ENCODE measurements at places on chromosomes 3 and 15. TPM values are rescaled to one million over a fixed set of nuclear protein-coding genes. Genes with fewer than 3 reads are reported as not detected.

MKRN2 gene
- polyA plus RNA-seq, result 58.1 TPM

DNA sequence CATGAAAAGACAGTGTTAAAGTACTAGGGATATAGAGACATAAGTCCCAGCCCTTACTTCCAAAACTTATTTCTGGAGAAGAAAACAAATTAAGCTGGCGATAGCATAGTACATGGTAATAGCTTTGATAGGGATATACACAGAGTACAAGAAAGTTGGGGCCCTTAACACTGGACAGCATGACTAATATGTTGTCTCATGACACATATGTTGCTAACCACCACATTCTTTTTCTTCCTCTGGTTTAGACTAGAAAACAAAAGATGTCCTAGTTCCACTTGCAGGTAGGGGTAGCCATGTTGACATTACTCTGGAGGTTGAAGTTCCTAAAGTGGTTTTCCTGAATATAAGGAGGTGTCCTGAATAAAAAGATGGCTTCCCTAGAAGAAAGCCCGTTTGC, 75.3 kb downstream of the RFX7 start:
- DNase-seq, result no peak

GUCA1C gene
- polyA plus RNA-seq, result not detected

ZBED2 gene
- 0.50 TPM for polyA plus RNA-seq

PARP15 gene
- polyA plus RNA-seq, result 9.4 TPM

PRSS50 gene
- not detected for polyA plus RNA-seq

TRIM42 gene
- not detected for polyA plus RNA-seq

BLM gene
- 2.3 TPM for polyA plus RNA-seq

DNA sequence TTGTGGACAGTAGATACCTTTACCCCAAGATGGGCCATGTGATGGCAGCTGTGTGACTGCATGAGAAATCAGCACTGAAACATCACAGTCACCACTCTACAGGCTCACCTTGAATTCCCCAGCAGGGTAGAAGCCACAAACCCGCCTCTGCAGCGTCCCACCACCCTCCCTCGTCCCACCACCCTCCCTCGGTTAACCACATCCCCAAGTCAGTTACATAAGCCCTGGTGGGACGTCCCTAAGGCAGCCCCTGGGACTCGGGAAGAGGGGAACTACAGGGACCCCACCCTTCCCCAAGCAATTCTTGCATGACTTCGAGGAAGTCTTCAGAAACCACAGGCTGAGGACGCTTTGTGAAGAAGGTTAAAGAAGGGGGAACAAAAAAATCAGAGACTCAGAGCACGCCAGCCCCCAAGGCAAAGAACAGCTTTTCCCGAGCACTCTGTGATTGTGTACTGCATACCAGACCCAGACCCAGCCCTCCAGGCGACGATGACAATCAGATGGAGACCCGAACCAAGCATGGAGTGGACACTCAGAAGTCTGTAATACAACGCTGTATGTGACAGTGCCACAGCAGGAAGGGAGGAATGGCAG, 60.5 kb downstream of the SH3BP5 start:
- DNase-seq, result peak; percentile 77

SCG5 gene
- not detected for polyA plus RNA-seq

DNA sequence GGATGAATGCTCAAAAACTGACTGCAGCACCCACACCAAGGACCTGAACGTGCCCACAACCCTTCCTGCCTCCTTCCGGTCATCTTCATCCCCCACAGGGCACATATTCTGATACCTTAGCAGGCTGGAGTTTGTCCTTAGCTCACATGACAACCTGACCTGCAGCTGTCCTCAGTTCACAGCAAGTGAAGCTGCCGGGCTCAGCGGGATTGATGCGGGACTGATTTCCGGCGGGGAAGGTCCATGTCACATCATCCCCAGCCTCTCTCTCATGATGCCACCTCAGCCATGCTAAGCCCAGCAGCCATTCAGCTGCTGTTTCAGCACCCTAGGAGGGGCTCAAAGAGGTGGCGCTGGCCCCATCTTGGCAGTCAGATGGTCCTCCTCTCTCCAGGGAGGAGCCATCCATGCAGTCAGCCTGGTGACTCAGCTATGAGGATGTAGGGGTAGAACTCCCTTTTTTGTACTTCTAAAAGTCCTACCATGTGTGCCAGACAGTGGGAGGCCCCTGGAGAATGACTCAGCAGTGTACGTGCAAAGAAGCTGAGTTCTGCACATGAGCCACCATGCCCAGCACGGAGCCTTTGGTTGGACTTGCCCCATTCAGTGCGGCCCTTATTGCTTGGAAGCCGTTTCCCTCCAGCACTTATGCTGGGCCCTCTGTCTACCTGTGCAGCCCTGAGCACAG, 9.5 kb downstream of the CA12 start:
- DNase-seq, result no peak

DNA sequence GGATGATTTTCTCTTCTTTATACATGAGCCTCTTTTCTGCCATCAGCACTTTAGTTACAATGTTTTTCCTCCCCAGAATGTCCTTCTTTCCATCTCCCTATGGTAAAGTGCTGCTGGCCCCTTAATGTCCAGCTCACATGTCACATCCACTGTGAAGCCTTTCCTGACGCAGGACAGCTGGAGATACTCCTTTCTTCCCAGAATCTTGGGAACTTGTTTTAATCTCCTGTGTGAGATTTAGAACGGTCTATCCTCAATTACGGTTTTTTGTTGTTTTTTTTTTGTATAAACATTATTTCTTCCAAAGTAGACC, 147.7 kb upstream of the TSC22D2 start:
- DNase-seq, result no peak

CCDC54 gene
- not detected for polyA plus RNA-seq

CAND2 gene
- not detected for polyA plus RNA-seq

GRCh38 chr3:53120336-53120735, 9.9 kb downstream of the RFT1 start:
- DNase-seq, result no peak

DNA sequence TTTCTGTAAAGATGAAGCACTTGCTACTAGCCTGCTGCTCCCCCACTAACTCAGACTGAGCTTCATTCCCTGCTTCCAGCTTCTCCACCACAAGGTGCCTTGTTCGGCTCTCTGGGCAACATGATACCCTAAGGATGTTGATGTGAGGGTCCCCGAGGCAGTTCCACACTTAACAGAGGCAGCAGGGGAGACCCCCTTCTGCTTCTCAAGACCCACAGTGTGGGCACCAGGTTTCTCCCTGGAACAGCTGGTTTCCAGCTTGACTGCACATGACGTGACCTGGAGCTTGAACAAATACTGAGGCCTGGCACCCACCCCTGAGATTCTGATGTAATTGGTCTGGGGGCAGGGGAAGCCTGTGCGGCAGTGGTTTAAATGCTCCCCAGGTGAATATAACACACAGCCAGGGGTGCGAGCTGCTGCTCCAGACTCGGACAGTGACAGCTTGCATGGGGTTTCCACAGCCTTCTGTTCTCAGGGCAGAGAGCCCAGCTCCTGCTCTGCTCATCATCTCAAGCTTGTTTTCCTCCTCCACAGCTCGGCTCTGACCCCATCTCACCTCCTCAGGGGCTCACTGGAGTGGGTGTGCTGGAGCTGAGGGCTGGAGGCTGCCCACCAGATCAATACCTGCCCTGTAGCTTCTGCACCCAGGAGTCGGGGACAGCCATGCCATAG, 95.0 kb upstream of the HACD2 start:
- no peak for DNase-seq

- no peak for DNase-seq
These were observed 116.6 kb upstream of the NR2F2 start for GRCh38 chr15:96213896-96214295.

UQCRC1 gene
- polyA plus RNA-seq, result 231 TPM

Data from immature natural killer cell (primary cell).